ENCODE measurements at places on chromosomes 4 and X.
A peak's percentile ranks its signal among the peaks of the same experiment; 100 is the strongest.

- DNase-seq, result no peak
Measured at GRCh38 chrX:96379951-96380350, 304.7 kb upstream of the DIAPH2 start.

GRCh38 chr4:1365271-1366178 is 18.5 kb downstream of the UVSSA start:
- peak; percentile 39 for DNase-seq

- DNase-seq, result peak; percentile 87
Measured at GRCh38 chr4:59127743-59128142, 2017.6 kb upstream of the IGFBP7 start.

- no peak for DNase-seq
Measured at GRCh38 chr4:26267087-26267486, 53.7 kb upstream of the RBPJ start.

GRCh38 chrX:140467211-140467610 is 37.7 kb downstream of the SOX3 start:
- no peak for DNase-seq

Measured in NCI-H1417 (cell line).